NCI-H1436 treated with DMSO at 0.1 percent for 48 hours (cell line): ENCODE measurements at places on chromosomes 1 and 21.
A peak's percentile ranks its signal among the peaks of the same experiment; 100 is the strongest.

DNA sequence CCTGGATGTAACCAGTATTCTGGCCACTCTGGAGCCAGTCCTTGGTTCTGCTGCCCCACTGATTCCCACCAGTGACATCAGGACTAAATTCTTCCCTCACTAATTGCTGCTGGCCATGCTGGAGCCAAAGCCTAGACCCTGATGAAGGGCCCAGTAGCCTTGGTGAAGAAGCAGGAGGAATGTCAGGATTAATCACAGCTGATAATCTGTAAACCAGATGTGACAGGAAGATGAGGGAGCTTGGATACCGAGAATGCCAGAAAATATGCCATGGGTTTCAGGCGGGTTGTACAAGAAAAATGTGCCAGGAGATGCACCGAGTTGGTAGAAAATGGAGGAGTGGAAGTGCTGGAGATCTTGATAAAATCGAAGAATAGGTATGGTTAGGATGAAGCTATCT, 119.0 kb upstream of the PPP2R5A start:
- no peak for DNase-seq

GRCh38 chr1:183327434-183328290, 90.5 kb downstream of the NMNAT2 start:
- DNase-seq, result no peak

GRCh38 chr1:117339866-117340700, 27.2 kb upstream of the MAN1A2 start:
- DNase-seq, result no peak

- DNase-seq, result no peak
Measured at GRCh38 chr1:19312782-19313635, 883 bp downstream of the SLC66A1 start.

DNA sequence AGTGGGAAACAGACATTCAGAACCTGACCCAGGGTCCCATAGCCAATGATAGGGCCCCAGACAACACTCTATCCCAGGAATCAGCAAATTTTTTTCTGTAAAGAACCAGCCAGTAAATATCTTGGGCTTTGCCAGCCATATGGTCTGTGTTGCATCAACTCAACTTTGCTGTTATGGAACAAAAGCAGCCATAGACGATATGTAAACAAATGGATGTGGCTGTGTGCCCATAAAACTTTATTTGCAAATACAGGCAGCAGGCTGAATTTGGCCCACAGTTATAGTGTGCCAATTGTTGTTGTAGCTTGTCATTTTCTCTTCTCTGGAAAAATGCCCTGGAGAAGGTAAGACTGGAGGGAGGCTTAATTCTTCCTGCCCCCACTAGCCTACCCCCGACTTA, 431.1 kb upstream of the VAMP3 start:
- no peak for DNase-seq

- DNase-seq, result no peak
Measured at GRCh38 chr1:160629286-160630210, 17.3 kb downstream of the SLAMF1 start.

GRCh38 chr1:110674337-110675059, at the start of gene KCNA3:
Gene KCNA3, minus strand, starts transcription at chr1:110674940. Its CDS starts 131 bp downstream, at chr1:110674809.
- DNase-seq, result no peak

DNA sequence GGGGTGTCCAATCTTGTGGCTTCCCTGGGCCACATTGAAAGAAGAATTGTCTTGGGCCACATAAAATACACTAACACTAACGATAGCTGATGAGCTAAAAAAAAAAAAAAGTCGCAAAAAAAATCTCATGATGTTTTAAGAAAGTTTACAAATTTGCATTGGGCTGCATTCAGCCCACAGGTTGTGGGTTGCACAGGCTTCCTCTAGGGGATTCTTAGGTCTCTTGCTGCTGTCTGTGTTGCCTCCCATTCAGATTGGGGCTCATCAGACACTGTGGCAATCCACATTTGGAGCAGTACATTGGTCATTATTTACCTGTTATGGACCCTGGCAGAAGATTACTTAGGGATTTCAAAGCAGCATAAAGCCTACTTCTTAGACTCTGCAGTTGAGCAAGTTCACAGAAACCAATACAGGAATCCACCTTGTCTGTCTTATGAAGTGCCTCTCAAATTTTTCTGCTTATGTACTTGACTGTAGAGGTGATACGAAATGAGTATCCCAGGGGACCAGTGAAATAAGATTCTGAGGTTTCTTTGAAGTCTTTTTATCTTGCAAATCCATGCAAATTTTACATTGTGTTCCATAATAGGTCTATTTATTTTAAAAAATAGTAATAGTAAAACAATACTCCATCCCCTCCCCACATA, 205.5 kb downstream of the RPS6KC1 start:
- DNase-seq, result no peak

DNA sequence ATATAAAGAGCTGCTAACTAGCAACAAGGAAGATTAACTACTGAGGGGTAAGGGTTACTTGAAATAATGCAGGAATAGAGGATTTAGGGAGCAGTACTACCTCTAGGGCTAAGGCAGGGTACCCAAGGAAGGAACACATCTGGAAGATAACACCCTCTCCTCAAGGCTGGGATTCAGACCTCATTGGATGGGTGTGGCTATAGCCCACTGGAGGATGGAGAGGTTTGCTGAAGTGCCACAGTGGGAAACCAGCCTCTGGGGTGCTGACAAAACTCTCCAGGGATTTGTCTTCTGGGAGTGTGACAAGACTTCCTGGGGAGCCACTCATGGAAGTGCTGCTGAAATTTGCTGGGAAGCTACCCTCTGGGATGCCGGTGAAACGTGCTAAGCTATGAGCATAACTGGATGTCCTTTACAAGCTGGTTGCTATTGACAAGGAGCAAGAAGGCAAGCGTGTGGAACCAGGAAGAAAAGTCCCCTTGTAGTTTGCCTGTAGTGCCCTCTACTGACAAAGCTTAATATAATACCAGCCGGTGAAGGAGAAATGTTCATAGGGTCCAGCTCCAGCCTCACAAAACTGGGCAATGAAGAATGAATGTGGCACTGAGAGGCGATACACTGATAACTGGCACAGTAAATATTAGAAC, 122.8 kb upstream of the USP24 start:
- no peak for DNase-seq

GRCh38 chr1:159941591-159942560, 3.5 kb downstream of the IGSF9 start:
- DNase-seq, result peak; percentile 89

DNA sequence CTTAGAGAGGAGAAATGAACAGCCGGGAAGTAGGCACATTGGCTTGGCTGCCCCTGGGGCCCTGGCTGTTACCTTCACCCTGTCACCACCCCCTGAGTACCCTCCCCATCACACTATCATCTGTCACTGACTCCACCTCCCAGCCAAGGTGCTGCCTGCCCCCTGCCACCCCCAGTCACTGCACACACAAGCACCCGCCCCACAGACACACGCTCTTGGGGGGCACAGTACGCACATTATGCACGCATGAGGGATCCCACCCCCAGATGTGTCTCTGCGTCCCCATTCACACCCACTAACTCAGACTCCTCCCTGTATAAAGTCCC, 223.3 kb downstream of the PTPRU start:
- DNase-seq, result no peak

GRCh38 chr1:51600529-51600928, 16.4 kb upstream of the OSBPL9 start:
- DNase-seq, result no peak

DNA sequence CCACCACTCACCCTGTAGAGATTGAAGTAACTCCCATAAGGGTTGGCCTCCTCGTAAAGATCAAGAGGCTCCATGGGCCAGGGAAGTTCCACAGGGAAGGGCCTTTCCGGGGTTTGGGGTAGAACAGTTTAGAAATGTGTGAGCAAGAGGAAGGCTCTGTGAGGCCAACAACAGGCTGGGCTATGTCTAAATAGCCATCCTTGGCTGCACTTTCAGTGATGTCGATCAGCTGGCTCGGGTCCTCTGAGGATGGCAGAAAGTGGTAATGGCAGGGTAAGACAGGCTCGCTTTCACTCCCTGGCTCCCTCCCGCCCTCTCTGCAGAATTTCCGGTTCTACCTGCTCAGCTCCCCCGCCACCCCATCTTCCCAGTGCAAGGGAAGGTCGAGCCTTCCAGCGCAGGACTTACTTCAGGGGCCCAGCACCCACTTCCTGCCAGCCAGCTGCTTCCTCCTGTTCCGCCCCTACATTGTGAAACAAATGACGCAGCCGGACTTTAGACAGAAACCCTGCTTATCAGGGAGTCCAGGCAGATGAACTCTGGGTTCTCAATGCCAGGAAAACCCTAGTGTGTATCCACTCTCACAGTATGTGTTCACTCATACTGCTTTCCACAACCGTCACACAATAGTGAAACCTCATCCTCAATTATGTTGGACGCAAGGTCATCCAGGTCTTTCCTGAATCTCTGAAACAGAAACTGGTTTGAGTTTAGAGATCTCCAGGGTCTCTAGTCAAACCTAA, 7.3 kb downstream of the F11R start:
- DNase-seq, result no peak

GRCh38 chr1:157596384-157596783, 1.5 kb downstream of the FCRL4 start:
- DNase-seq, result no peak

DNA sequence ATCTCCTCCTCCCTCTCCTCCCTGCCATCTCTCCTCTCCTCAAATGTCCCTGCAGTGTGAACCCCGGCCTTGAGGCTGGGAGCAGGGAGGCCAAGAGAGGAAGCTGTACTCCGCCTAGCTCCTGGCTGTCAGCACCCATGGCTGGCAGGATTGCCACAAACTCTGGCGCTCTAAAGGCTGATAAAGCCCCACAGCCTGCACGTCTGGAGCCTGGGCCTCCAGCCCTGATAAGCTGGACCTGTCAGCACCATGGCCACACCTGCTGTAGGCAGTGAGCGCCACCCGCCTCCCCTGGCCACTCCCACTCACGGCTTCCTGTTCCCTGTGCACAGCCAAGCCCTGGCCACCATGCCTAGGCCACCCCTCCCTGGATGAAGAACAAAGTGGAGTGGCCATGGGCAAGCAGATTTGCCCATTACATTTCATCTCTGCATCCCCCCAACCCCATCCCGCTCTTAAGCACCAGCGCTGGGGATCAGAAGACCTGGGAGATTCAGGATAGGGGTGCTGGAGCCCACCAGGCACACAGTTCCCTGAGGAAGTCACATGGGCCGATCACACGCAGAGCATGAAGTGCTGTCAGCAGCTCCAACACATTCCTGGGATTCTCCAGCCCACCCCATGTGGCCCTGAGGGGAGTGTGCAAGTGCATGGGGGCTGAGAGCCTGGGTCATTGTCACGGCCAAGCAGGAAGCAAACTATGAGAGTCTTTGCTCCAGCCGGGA, 24.2 kb upstream of the NPPB start:
- DNase-seq, result no peak

DNA sequence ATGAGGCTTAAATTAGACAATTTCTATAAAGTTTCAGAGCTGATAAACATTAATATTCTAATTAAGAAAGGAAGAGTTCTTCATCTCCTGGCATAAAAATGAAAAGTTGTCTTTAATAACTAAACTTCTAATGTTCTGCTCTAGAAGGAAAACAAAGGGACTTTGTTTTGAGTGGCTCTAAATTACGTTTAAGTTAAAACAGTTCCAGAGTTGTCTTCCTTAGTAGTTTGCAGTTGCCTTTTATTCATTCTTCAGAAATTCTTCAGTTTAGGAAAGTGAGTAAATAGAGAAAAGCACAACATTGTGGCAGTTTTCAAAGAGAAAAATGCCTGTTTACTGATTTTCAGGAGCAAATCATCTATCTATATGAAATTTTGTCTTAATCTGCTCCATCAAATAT, 86.9 kb downstream of the TTC3 start:
- no peak for DNase-seq
